ENCODE measurements at places on chromosomes 2 and 18.
A peak's percentile ranks its signal among the peaks of the same experiment; 100 is the strongest.

- DNase-seq = no peak
Measured at GRCh38 chr2:72694715-72695496, 130.9 kb downstream of the EXOC6B start.

GRCh38 chr2:132429941-132430573, 13.5 kb downstream of the GPR39 start:
- DNase-seq = no peak

DNA sequence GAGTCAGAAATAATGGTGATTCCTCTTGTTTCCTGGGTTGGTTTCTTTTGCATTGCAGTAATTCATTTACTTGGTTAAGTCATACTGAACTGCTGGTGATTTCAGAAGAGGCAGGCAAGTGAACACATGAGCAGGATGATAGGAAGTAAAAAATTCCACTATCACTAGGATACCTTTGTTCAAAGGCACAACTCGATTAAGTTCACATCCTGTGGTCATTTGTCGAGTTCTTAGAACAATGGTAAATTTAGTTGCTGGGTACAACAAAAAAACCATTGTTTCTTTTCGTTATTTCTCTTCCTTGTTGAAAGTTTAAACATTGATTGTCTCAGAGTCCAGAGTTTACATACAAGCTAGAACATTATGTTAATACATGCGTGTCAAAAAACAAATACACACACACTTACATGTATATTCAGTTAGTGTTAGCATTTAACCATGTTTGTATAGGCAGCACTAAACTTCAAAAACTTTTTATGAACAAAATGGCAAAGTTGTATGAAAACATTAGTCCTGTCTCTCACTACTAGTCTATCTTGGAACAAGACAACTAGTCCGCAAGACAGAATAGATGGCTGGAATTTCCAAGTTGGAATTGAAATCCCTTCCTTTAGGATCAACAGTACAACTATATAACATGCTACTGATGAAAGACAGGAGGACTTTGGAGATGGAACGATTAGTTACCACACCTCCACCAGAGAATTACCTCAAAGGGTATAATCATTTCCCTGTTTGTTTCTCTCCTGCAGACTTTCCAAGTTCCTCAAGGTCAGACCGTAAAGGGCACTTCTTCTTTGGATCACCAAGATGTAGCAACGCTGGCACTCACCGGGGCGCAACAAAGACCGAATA, 26.2 kb downstream of the STK39 start:
- DNase-seq = no peak

DNA sequence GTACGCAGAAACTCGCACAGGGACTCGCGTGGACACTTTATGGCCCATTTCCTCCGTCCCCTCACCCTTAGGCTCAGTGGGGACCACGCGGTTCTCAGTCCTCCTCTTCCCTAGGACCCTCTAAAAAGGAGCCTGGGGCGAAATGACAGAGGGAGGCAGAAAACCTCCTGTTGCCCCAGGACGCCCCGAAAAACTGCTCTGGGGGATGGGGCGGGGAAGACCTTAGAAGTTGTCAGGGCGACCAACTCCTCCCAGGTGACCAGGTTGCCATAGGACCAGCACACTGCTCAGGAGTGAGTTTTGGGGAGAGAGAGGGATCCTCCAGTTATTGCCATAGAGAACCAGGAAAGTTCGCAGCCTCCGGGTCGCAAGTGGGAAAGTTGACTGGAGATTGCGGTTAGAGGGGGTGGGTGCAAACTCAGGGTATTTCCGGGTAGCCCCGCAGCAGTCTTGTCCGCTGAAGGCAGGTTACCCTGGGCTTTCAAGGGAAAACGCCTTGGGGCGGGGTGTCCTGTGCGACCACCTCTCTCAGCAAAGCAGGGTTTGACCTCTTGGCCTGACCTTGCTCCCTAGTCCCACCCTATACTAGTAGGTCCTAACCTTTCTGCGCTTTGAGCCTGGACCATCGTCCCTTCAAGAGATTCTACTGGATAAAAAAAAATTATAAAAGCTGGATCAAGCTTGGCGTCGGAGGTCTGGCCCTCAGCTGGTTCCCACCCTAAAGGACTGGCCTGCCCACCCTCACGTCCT, 7.8 kb upstream of the PAX3 start:
- DNase-seq = no peak

- DNase-seq = peak; percentile 8
Measured at GRCh38 chr2:174634130-174635014, 36.8 kb upstream of the WIPF1 start.

DNA sequence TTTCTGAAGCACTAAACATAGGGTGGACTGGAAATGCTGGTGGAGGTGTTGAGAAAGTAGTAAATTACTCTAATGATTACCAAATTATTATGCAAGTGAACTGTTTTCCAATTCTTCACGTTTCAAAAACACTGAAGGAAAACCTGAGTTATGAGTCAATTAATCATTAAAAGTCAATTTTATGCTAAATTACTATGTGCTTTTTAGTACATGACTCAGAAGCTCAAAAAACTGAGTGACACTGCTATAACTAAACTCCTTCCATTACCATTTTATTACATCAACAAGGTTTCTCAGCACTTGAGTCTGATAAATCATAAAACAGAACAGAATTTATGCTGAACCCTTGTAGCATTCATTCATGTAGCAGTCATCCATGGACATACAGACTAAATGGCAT, 20.4 kb downstream of the CHMP3 start:
- no peak for DNase-seq

DNA sequence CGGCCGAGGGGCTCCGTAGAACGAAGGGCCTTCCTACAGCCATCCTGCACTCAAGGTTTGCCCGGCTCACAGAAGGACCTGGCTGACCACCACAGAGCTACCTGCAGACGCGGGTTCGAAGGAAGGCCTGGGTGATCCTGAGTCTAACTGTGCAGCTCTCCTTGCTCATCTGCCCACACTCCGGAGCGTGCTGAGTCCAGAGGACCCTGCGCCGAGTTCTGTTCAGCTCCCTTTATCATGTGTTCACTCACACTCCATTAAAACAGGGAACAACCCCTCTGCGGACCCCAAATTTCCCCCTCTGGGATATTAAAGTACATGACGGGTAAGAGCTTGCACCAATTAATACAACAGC, 138.3 kb downstream of the PXDN start:
- DNase-seq = no peak

GRCh38 chr2:12890481-12890991, 173.8 kb downstream of the TRIB2 start:
- no peak for DNase-seq

DNA sequence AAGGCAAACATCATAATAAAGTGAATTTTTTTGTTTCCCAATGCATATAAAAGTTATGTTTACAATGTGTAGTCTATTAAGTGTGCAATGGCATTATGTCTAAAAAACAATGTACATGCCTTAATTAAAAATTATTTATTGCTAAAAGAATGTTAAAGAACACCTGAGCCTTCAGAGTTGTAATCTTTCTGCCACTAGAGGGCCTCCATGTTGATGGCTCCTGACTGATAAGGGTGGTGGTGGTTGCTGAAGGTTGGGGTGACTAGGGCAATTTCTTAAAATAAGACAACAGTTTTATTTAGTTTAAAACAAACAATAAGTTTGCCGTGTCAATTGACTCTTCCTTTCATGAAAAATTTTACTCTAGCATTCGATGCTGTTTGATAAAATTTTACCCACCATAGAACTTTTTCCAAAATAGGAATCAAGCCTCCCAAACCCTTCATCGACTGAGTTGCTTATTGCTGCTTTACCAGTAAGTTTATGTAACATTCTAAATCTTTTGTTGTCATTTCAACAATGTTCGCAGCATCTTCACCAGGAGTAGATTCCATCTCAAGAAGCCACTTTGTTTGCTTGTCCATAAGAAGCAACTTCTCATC, 32.3 kb downstream of the MAP3K2 start:
- DNase-seq = no peak

DNA sequence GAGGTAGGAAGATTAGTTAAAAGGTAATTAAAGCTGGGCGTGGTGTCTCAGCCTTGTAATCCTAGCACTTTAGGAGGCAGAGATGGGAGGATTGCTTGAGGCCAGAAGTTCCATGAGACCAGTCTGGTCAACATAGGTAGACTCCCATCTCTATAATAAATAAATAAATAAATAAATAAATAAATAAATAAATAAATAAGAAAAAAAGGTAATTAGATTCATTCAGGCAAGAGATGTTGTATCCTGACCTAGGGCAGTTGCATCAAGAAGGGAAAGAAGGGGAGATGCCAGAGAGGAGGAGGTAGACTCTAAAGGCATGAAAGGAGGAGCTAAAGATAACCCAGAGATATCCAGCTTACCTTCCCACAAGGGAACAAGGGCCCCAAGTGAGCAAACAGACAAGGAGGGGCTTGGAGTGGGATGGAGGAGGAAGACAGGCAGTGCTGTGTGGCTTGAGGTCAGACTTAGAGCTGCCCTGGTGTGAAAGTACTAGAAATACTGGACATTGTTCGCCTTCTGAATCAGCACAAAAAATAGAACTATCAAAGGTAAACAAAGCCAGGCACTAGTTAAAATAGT, 7.4 kb upstream of the RAB1A start:
- DNase-seq = no peak

GRCh38 chr2:28233164-28233676, 159.4 kb upstream of the FOSL2 start:
- DNase-seq = no peak

DNA sequence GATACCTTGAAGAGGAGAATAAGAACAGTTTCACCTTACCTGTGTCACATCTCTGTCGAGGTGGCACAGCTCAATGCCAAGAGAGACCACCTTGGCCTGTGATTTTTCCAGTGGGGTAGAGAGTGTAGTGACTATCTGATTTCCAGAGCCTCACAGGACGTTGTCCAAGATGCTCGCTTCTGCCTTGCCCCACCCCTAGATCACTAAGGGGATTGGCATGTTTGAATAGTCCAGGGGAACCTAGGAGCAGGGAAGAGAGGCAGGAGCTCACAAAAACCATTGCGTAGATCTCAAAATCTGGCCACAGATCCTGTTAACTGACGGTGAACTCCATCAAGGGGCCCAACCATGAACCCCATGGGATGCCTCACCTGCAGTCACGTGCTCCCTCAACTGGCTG, 24.2 kb downstream of the TMEM178A start:
- no peak for DNase-seq

- DNase-seq = no peak
Measured at GRCh38 chr2:212628586-212628985, 90.0 kb upstream of the ERBB4 start.

DNA sequence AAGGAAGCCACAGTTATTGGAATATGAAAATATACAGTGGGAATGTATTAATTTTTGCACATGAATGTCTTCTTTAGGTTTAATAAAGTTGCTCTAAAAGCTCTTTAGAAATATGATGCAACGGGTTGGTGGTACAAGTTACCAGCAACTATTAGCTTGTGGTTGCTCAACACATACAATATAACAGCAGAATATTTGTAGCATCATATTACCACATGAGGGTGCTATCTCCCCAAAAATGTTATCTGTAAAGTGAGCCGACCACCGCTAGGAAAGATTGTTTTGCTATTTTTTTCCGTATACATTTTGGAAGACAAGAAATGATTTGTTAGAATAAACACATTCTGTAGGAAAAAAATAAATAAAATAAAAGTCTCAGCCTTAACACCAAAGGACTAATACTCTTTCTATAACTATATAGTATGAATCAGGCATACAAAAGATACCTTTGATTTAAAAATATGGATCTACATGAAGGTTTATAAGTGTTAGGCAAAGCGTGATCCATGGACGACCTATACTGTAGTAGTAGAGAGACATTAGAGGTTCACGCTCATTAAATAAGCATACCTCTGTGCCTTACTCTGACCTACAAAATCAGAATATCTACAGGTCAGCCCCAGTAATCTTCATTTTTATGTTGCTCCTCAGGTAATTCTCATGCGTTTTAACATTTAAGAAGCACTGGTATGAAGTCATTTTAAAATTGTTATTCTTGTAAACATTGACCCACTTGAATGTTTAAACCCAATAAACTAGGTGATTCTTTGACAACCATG, 1110.6 kb upstream of the ACVR2A start:
- no peak for DNase-seq

- DNase-seq = no peak
Measured at GRCh38 chr2:128841803-128842202, 523.1 kb upstream of the HS6ST1 start.

- no peak for DNase-seq
Measured at GRCh38 chr2:216504376-216504762, 5.7 kb downstream of the RPL37A start.

DNA sequence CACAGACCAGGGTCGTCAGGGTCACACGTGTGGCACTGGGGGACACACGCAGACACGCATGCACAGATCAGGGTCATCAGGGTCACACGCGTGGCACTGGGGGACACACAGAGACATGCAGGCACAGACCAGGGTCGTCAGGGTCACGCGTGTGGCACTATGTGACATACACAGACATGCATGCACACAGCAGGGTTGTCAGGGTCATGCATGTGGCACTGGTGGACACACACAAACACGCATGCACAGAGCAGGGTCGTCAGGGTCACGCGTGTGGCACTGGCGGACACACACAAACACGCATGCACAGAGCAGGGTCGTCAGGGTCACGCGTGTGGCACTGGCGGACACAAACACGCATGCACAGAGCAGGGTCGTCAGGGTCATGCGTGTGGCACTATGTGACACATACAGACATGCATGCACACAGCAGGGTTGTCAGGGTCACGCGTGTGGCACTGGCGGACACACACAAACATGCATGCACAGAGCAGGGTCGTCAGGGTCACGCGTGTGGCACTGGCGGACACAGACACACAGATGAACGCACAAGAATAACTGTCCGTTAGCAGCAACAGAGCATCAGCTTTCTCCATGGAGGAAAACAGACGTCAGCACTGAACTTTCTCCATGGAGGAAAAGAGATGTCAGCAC, 34.9 kb downstream of the HDAC4 start:
- no peak for DNase-seq

- DNase-seq = no peak
Measured at GRCh38 chr2:111670776-111671175, 213.2 kb downstream of the ANAPC1 start.

- no peak for DNase-seq
Measured at GRCh38 chr2:237244976-237245646, 159.4 kb downstream of the COPS8 start.
